ENCODE measurements at places on chromosomes 5 and 9. TPM values are rescaled to one million over a fixed set of nuclear protein-coding genes. Genes with fewer than 3 reads are reported as not detected.

Gene STC2
- 26.8 TPM for total RNA-seq

Gene GDNF
- not detected for total RNA-seq

Gene HMGCS1
- 105 TPM for total RNA-seq

Gene IL3
- not detected for total RNA-seq

Gene CTNNAL1
- total RNA-seq, result 19.0 TPM
